Stimulated activated naive B cell treated with anti-CD40 and anti-IgM and Interleukin-4, amounts not matched to agents 10 μg/mL and 1 μg/mL and 100 μg/mL, for 72 hours (primary cell): ENCODE measurements at places on chromosomes 7 and 10.

DNA sequence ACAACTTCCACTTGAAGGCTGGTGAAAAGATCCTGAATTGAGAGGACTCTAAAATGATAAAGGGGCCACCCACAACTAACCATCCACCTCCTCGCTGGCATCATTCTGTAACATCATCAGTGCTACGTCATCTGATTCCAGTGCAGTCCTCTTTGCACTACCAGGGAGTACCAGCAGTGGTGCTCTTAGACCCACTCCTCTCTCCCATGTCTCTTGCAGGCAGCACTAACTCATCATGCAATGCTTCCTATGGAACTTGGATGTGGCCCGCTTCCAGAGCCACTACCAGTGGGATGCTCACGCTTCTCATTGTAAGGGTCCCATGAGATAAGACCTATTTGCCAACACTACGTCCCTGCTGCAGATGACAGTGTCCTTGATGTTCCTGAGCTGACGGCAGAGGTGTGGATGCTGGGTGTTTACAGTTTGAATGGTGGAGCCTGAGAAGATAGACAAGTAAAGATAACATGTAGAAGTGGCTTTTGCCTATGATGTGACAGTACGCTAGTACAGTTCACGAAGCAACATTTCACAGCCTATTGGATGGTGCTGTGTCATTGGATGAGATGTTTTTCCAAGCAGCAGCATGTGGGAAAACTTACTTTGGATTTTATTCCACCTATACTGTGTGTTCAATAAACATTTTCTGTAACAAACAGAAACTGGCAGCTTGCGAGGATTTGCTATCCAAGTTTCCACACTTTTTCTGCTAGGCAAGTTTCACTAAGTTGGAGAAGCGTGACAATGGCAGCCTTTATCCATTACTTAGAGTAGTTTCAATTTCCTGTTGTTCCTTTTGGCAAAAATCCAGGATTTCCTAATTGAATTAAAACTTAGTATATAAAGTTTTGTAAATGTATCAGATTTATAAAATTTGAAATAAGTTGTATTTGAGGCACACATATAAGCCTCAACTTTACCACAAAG is 35.8 kb upstream of the COBL start:
- no peak for DNase-seq

DNA sequence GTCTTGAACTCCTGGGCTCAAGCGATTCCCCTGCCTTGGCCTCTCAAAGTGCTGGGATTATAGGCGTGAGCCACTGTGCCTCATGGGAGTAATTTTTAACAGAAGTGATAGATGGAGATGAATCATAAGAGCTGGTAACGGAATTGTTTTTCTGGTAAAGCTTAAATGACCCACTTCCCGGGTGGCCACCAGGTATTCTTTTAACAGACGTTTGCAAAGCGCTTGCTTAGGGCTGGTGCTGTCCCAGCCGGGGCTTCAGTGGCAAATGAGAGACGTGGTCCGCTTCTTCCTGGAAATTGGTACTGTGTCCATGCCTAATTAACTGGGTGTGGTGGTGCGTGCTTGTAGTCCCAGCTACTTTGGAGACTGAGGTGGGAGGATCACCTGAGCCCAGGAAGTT is 23.5 kb downstream of the CAMK1D start:
- DNase-seq = no peak

DNA sequence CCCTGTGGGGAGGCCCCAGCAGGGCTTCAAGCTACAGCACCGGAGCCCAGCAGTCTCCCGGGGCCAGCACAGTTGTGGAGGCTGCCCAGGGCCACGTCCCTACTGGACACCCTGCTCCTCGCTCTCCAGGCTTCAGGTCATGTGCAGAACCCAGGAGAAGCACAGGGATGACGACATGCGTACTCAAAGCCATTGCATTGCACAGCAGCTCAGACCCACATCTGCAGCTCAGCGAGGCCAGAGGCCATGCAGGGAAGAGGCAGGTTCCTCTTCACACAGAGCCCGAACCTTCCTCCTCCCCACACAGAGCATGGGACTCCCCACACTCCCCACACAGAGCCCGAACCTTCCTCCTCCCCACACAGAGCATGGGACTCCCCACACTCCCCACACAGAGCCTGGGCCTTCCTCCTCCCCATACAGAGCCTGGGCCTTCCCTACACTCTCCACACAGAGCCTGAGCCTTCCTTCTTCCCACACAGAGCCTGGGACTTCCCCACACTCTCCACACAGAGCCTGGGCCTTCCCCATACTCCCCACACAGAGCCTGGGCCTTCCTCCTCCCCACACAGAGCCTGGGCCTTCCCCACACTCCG is 12.3 kb downstream of the CFAP46 start:
- DNase-seq = peak; percentile 41

- no peak for DNase-seq
Observed at GRCh38 chr10:71521504-71522441, 125.1 kb downstream of the CDH23 start.

DNA sequence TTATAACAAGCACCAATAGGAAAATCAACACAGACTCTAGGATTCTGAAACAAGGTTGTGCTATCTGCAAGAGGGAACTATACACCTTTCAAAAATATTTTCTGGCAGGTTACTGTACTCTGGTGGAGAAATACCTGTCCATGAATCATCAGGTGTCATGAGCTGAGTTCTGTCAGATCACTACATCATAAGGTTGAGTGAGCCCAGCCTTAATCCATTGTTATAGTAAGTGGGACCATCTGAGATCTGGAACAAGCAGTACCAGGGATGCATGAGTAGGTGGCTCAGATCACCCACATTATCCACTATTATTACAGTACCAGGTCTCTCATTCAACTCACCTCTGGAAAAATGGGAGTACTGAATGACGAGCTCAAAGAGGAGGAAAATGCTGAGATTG is 212.4 kb downstream of the DGKI start:
- DNase-seq = no peak

DNA sequence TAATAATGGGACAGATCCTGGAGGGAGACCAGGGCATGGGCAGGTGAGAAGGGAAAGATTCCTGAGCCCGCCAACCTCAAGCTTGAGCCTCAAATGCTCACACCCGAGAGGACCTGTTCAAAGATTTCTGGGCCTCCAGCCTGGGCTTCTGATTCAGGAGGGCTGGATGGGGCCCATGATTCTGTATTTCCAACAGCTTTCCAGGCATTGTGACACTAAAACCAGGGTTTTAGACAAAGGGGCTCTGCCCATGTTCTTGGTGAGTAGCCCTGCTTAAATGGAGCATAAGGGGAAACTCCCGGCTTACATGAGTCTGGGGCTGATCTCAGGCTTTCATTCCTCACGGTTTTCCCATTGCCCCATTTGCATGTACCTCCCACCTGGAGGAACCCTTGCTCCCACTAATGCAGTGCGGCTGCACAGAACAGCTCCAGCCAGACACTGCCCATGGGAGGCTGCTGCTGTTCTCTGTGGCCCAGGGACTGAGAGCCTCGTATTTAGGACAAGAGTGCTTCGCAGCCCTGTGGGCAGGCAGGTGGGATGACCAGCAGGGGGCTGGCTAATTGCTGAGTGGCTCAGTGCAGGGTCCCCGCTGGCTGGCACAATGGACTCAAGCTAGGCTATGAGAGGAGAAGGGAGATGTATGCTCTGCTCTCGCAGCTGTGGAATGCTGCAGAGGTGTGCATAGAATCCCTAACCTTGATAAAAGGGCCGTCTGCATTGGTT is 135.3 kb upstream of the COBL start:
- no peak for DNase-seq

GRCh38 chr10:97518301-97519043 is 19.7 kb downstream of the UBTD1 start:
- no peak for DNase-seq

DNA sequence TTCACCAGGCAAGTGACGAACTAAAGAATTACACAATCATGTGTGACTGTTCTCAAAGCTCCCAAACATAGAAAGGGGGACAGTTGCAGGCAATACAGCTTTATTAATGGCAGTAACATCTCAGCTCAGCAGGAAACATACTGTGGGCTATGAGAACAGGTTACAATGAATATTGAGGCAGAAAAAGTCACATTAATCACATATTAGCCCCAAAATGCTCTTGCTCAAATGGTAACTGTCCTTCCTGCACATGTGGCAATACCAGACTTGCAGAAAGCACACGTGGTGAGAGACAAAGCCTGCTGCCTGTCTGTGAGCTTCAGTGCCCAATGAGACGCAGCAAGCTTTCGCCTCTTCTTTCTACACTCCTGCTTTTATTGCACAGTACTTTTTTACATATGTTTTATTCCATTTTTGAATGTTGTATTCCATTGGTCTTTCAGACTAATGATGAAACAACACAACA is 104.9 kb upstream of the ACBD5 start:
- no peak for DNase-seq

DNA sequence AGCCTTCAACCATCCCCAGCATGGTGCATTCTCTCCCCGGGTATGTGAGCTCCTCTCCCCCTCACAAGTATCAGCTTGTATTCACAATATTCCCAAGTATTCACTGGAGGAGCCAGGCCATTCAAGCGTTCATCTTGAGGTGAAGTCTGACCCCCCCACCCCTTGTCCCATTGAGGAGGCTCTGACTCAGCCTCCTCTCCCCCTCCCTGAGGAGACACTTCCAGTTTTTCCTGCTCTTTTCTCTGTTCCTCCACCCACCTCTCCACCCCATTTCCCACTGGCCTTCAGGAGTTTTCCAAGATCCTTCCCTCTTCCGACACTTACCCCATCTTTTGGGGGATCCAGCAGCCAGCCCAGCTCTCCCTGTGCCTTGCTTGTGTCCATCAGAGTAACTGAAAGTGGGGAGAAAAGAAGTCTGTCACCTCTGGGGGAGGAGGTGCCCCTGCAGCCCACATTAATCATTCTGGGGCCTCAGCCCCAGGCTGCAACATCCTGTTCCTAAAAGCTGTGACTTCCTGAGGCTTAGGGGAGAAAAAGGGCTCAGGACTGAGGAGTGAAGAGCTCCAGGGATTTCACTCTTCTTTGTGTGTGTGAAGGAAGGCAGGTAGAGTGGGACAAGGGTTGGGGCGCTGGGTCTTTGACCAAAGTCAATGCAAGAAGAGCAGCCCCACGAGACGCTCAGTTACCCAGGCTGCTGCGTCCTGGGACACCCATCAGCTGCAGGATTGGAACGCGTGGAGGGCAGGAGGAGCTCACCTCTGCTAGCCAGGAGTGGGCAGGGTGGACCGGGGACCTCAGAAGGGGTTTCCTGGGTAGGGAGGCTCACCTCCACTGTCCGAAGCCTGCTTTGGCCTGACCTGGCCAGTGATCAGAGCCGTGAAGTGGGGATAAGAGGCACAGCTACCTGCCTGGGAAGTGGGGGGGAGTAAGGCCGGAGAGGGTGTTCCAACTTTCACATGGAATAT is 1.1 kb downstream of the EPHA1 start:
- no peak for DNase-seq

GRCh38 chr10:101759309-101760247 is 16.3 kb downstream of the FGF8 start:
- DNase-seq = no peak

DNA sequence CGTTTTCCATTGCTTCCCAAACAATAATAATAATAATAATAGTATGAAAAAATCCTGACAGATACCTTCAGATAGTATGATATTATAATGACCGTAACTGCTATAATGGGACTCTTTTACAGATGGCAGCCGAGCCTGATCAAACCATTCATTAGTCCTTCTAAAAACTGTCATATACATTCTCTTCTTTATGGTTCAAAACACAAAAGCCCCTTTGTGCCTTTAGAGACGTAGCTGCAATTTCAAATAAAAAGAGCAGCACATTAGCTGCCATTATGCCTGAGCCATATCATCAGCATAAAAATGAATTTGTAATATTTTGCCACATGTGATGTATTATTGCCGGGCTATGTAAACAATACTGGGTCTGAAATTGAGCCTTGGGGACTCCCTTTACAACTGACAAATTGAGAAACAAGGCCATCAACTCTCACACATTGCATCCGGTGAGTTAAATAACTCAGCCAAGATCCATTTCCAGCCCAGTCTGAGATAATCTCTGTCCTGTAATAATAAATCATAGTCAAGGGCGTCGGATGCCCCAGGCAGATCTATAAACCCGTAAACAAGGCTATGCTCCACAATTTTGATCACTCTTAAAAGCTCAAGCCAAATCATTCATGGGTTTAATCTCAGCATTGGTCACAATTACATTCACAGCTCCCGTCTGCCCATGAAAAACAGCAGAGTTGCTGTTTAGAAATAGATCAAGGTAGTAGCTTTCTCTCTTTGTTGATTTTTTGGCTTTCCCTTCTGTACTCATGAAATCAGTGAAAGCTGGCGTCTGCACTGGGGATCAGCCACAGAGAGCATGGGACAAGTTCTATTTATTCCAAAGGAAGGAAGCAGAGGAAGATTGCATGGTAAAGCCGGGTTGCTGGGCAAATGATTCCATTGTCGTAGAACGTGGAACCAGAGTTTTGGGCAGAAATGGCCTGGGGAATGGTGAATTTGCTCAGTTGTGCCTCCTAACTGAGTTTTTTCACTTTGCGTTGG is 150.1 kb upstream of the BMPER start:
- DNase-seq = no peak

DNA sequence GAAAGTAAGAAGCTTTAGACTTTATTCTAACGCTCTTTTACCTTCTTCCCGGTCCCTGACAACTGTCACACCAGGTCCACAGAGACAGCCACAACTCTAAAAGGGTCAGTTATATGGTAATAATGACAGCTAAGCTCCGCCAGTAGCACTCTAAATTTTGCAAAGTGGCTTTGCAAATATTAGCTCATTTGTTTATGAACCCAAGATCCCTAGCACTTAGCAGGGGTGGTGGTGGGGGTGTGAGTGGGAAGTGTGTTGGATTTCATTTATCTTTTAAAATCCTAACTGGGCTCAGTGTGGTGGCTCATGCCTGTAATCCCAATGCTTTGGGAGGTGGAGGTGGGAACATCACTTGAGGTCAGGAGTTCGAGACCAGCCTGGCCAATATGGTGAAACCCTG is 34.8 kb upstream of the SDK1 start:
- DNase-seq = no peak

DNA sequence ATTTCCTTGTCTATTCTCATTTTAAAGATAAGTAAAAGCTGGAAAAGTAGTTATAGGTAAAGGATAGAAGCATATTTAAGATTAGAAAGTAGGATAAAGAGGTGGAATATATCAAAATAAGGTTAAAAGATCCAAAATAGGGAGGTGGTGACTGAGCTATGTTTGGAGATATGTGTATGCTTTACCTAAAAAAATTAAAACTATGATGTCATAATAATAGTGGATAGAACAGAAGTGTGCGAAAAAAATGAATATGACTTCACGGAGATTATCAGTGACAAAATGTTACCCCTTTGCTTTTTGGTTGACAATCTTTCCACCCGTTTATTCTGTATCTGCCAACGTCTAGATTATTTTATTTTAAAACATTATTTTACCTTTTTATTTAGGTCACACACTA is 33.4 kb upstream of the FERD3L start:
- DNase-seq = no peak

- DNase-seq = no peak
Observed at GRCh38 chr10:35226507-35226906, 99.9 kb downstream of the CREM start.

GRCh38 chr7:38339953-38340819 is 66.8 kb upstream of the TARP start:
- DNase-seq = no peak
